ENCODE measurements at places on chromosomes 7 and 10.

GRCh38 chr10:44460416-44460815 is 75.5 kb upstream of the CXCL12 start:
- DNase-seq, result no peak

DNA sequence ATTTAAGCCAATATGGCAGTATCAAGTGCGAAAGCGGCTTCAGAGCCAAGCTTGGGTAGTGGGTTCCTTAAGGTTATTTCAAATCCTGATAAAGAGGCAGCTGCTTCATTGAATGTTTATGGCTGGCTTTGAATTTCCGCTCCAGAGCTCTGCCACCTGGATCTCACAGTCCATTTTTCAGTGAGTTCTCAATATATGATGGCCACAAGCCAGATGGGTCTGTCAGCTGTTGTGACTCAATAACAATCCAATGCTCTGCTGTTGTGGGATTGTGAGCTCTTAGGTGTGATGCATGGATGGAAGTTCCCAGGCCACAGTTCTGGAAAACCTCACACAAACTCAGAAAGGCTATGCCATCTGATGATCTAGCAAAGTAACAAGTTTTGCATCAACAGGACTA is 743.8 kb upstream of the LRRN3 start:
- no peak for DNase-seq

GRCh38 chr7:69301253-69301652 is 297.0 kb upstream of the AUTS2 start:
- no peak for DNase-seq

DNA sequence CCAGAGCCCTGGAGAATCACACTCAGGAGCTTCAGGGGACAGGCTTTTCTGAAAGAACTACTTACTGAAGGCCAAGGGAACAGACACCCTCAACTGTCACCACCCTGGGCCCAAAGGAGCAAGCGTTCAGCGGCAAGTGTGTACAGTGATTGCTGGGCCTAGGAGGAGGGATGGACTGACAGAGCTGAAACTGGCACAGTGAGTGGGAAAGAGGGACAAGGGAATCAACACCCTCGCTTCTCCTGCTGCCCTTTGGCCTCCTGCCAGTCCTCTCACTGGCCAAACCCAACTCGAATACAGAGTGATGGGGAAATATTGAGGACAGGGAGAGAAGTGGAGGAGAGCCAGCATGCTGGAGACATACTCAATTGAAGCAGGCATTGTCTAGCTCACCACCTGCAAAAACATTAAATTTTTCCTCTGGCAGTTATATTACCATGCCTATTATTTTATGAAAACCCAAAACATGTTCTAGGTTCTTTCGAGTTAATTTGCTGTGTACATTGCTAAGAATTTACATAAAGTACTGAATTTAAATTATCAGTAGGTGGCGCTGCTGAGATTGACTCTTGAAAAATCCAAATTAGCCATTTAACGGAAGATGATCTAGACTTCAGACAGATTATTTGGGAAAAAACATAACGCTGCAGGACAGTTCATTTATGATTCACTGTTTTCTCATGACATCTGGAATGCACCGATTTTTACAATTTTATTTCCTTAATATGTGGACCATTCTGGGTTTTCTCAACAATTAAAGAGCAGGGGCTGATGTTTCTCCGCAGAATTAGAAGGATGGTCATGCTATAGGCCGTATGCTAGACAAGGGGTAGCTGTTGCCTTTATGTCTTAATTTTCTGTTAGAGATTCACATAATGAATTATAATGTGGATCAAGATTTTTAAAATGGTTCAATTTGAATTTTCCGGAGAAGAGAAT is 14.7 kb upstream of the TMEM236 start:
- no peak for DNase-seq

GRCh38 chr10:74841265-74841973 is 15.0 kb downstream of the KAT6B start:
- no peak for DNase-seq

DNA sequence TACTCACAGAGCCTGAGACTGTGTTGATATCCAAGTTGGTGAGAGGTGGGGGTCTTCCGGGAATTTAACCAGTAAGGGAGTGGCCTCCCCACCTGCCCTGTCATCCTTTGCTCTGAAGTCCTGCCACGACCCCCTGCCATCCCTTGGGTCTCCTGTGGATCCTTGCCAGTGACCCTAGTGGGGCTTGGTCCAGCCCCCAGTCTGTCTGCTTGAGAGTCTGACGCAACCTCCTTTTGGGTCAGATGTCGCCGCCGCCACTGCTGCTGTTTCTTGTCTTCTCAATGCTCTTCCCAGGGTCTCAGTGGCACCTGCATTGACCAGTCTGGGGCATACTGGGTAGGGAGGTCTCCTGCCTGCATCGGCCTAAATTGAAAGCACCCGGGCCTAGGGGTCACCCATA is 28.8 kb downstream of the PAX2 start:
- DNase-seq, result no peak

GRCh38 chr10:7942316-7942715 is 112.2 kb upstream of the GATA3 start:
- DNase-seq, result no peak

GRCh38 chr7:20064974-20065862 is 152.0 kb downstream of the MACC1 start:
- no peak for DNase-seq

DNA sequence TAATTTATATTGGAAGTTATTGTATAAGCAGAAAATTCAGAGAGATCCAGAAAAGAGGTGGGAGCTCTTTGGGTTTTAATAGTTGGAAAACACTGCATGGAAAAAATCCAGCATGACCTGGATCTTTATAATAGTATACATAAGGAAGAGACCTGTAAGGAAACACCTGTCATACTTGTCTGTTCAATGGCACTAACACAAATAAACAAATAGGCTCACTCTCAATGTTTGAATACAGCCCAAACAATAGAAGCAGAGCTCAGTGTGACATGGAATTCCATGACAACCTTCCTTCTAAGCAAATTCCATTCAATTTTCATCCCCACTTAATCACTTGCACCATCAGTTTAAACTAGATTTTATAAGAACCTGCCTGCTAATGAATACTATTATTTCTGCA is 31.7 kb downstream of the CISD1 start:
- no peak for DNase-seq

GRCh38 chr7:86592185-86592584 is 51.5 kb upstream of the GRM3 start:
- DNase-seq, result no peak

DNA sequence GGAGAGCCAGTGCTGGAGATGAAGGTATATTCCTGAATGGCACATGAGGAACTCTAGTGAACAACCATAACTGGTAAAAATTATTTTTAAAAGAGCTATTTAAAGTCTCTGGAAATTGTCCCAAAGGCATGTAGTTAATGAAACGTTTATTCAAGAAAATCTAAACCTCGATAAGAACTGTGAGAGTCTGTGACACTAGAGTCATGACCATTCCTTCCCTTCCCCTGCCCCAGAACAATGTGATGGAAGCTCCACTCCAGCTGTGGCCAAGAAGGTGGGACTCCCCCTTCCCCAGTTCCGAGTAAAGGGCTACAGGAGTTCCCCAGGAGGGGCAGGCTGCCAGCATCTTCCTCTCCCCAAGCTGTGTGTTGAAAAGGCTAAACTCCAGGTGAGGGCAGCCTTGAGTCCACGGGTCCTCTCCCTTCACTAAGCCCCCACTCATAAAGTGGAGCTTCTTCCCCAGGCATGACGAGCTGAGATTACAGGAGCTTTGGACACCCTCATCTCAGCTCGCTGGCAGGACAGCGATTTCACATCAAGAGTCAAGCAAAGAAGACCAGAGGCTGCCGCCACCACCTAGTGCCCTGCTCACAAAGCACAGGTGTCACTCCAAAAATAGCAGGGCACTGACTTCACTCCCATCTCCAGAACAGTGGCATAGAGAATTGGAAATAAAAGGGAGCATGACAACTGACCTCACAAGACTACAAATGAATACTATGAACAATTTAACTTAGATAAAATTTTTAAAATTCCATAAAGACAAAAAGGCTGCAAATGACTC is 68.5 kb downstream of the NHLRC2 start:
- no peak for DNase-seq

Measured in posterior cingulate gyrus (tissue), 11 donors.